ENCODE measurements at places on chromosomes 16 and 17.

DNA sequence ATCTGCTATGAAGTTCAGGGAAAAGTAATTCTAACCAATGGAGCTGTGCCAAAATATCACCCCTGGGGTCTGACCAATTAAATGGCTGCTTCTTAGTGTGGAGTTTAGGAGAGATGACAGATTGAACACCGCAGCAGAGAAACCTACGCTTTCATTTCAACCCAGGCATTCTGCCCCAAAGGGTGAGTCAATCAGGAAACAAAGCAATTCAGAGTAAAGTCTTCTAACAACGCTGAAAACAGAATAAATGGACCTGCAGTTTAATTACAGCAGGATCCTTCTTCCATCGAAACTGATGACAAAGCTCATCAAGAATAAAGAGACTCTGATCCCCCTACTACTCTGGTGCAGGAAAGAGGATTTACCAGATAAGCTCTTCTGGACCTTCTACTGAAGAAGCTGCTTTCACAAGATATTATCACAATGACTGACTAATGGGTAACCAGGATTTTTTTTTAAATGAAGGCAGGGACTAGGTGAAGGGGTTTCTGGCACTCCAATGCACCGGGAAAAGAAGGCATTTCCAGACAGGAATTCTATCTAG lies 16.7 kb downstream of the RFFL start:
- DNase-seq = peak; percentile 50

DNA sequence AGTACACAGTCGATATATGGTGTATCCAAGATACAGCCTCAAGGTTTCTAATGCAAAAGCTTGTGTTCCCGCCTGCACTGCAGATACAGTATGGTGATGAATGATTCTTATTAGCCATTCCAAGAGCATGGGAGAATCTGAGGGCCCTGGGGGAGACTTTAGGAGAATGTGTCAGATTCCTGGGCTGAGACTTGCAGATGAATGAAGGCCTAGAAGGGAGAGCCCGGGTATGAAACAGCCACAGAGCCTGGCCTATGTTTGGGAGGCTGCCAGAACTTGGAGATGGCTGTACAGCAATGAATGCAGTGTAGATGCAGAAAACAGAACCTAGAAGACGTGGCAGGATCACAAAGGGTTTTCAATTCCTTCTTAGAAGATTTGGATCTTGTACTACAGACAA lies 510.7 kb downstream of the HAPSTR1 start:
- no peak for DNase-seq

GRCh38 chr17:8868092-8868491 lies 618 bp upstream of the PIK3R6 start:
- DNase-seq = no peak

- no peak for DNase-seq
Measured at GRCh38 chr17:43830510-43831140, 2.3 kb downstream of the MPP3 start.

GRCh38 chr16:86850670-86851069 lies 272.3 kb downstream of the FOXL1 start:
- no peak for DNase-seq

GRCh38 chr17:12229335-12229734 lies 208.7 kb downstream of the MAP2K4 start:
- no peak for DNase-seq

DNA sequence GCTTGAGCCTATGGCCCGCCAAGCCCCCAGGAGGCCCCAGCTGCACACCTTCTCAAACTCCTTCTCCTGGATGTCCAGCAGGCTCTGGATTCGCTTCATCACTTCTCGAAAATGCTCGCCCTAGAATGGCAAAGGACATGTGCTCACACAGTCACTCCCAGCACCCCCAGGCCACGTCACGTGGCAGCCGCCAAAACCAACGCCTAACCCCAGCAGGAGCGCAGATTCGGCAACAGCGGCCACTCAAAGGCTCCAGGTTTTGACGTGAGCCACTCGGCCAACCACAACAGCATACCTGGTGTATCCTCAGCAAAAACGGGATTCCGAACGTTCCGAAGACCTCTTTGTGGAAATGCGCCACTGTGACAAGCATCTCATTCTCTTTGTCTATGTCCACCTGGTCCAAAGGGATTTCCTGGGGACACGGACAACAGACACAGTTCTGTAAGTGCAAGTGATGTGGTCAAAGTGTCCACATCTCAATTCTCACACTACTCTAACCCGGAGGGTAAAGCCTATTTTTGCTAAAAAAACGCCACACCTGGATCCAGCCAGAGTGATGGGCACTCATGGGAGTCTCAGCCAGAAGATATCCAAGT lies 12.7 kb downstream of the LITAFD start:
- DNase-seq = no peak

DNA sequence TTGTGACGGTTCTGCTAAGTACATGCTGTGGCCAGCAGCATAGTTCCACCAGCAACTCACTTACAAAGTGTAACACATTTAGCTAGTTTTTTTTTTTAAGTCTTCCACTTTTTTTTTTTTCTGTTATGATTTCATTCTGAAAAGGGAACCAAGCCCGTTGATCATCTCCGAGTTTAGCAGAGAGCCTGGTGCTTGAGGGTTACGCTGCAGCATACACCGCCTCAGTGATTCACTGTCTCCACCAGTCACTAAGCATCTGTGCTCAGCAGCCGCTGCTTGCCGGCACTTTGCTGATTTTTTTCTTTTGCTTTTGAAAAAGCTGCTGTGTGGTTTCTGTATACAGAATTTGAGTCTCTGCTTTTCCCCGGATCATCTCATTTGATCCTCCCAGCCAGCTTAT lies 194.5 kb upstream of the CDH13 start:
- no peak for DNase-seq

DNA sequence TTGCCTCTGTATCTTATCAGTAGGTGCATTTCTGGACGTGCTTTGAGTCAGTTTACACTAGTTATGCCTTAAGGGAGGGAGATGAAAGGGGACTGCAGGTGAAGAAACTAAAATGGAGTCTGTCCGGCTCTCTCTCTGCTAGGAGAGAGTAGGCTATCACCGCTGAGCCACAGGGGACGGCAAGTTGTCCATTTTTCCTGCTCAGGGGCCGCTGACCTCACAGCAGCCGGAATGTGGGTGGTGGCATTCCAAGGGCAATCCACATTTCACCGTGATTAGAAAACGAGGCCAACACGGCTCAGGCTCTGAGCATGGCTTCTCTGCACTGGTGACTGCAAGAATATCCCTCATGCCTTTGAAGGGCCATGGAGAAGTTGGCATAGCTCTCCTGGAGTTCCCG lies 19.0 kb upstream of the KLHDC4 start:
- DNase-seq = no peak

DNA sequence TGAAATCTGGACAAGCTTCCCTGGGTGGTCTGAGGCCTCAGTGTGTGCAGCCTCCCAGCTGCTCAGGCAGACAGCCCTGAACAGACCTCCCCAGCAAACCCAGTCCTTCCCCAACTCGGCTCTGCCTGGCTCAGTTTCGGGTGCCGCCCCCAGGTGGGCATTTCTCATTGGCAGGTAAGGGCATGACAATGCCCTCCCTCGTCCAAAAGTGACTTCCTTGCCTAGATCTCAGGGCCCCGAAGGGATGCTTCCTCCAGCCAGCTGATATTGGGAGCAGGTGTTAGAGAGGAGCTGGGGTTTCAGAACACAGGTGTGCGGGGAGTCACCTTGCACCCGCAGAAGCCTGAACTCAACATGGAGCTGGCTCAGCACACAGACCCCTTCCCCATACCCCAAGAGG lies 3.8 kb upstream of the PPL start:
- no peak for DNase-seq

DNA sequence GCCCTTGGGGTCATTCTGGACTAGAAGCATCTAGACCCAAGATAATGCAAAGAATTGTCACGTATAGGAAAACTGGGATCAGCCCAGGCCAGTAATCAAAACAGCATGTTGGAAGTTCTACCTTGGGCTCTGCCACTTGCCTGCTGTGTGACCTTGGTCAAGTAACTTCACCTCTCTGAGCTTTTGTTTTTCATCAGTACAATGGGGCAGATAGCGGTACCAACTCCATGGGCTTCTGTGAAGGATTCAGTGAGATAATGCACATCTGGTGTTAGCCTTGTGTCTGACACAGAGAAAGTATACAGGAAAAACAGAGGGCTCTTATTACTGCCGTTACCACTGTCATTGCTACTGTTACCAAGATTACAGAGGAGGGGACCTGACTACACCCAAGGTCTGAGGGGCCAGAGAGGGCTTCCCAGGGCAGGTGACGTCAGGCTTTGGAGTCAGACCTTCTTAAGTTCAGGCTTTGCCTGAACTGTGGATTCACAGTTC lies 24.6 kb downstream of the CMIP start:
- no peak for DNase-seq

DNA sequence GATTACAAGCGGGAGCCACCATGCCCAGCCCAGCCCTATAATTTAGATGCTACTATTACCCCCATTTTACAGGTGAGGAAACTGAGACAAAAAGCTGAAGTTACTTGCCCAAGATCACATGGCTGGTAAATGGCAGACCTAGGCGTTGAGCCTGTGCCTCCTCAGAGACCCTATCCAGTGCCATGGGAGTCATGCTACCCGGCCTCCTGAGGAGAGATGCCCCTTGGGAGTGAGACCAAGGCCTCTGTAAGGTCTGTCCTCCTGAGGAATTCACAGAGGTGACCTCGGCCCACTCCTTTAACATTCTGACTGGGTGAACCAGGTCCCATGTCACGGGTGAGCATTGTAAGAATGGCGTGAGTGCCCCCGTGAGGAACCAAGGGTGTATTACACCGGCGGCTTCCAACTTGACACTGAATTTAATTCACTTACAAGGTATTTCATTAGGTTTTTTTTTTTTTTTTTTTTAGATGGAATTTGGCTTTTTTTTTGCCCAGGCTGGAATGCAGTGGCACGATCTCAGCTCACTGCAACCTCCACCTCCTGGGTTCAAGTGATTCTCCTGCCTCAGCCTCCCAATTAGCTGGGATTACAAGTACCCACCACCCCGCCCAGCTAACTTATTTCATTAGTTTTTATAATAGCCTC lies 95.7 kb downstream of the ABCC6 start:
- DNase-seq = peak; percentile 80

DNA sequence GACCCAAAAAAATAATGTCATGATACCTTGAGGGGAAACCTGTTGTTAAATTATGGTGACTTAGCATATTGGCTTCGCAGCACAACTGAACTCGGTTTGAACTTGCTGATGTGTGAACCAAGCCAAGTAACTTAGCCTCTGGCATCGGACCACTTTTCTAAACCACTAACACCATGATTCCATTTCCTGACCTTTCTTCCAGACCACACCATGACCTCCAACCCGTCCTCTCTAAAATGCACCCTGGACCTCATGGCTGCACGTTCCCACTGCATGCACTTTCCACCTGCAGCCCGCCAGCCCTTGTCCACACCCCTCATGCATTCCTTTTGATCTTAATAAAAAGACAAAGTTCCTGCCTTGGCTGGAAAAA lies 29.3 kb downstream of the DYNLRB2 start:
- DNase-seq = no peak

DNA sequence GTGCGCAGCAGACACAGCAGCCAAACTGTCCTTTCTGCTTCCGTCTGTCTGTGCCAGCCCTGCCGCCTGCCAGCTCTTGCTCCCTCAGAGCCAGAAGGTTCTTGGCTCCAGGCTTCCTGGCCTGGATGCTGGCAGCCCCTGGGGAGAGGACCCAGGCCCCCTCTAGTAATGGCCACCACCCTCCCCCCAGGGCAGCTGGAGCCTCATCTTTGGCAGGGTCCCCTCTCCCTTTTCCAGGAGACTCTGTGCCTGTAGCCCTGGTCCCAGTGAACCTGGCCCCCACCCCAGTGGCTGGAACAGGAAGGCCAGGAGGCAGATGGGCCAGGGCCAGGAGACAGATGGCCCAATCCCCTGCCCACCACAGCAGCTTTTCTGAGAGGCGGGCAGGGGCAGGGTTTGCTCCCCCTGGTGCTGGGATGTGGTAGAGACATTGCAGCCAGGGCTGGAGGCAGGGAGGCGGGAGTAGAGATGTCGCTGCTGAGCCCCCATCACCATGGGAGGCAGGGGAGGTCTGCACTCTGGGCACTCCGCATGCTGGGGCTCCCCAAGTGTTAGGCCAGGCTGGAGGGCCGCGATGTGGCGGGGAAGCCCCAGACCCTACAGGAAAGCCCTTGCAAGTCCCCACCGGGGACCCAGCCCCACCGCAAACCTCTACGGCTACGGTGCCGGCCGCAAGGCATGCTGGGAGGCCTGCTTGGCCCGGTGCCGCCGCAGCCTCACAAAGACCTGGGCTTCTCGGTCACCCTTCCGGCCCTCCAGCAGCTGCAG lies 16.7 kb downstream of the UNC13D start:
- DNase-seq = peak; percentile 94

DNA sequence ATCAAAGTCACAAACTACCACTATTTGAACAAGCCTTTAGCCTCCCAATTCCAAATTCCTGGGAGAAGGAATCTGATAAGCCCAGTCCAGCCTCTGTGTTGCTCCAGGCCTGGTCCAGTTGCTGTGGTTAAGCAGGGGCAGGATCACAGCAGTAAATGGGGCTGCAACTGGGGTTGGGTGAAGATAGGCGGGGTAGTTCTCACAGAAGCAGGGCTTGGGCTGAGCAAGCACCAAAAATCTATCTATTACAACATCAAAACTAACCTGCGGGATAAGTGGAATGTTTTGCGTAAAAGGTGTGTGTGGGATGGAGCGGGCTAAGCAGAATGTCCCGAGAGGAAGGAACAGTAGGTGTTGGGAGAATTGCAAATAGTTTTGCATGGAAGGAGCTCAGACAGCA lies 23.0 kb upstream of the RNF135 start:
- DNase-seq = no peak

- no peak for DNase-seq
Measured at GRCh38 chr17:57050306-57050705, 34.7 kb upstream of the AKAP1 start.

DNA sequence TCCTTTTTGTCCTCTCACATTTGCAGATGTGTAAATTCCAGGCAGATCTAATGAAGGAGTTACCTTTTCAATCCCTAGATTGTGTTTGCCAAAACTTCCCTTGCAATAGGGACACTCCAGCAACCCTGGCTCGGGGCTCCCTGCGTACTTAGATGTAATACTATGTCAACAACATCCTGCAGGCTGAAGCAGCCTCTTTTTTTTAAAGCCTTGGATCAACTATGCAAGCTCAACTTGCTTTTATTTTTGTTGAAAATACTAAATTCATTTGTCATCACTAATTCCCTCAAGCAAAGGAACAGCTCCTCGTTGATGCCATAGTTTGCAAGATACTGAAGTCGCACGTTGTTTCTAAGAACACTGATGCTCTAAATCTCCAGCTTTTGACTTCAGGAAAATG lies 59.1 kb downstream of the GRIN2A start:
- DNase-seq = no peak

- DNase-seq = no peak
Measured at GRCh38 chr16:59892376-59892775, 1158.3 kb upstream of the GOT2 start.

GRCh38 chr17:79461041-79461440 lies 149.8 kb downstream of the RBFOX3 start:
- DNase-seq = no peak
